ENCODE measurements at places on chromosomes 5 and 9. TPM values are rescaled to one million over a fixed set of nuclear protein-coding genes. Genes with fewer than 3 reads are reported as not detected.

The KIF24 gene
- total RNA-seq = 1.9 TPM

The COL15A1 gene
- 55.3 TPM for total RNA-seq

DNA sequence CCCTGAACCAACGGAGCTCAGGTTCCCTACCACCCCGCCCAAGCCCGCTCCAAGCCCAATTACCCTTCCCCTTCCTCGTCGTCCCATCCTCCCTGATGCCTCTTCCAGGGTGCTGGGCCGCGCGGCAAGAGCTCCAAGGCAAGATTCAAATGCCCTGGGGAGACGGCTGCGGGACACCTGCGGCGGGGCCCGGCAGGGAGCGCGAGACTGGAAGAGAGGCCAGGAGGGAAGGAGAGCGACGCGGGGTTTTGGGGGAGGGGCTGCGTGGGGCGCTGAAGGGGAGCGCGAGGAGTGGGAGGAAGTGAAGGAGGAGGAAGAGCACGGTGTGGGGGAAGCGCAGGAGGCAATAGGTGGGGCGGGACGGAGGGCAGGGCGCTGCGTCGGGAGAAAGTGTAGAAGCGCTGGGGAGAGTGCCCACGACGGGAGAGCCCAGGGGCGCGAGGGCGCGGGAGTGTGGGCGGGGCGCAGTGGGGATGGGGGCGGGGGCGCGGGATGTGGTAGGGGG is 975 bp upstream of the NXNL2 start:
- DNase-seq = no peak

The ZNF300 gene
- 8.4 TPM for total RNA-seq

All from tibial nerve (tissue), 4 donors.